ENCODE measurements at places on chromosomes 2 and 18.

GRCh38 chr2:195392446-195393336 is 264.3 kb upstream of the SLC39A10 start:
- no peak for DNase-seq

DNA sequence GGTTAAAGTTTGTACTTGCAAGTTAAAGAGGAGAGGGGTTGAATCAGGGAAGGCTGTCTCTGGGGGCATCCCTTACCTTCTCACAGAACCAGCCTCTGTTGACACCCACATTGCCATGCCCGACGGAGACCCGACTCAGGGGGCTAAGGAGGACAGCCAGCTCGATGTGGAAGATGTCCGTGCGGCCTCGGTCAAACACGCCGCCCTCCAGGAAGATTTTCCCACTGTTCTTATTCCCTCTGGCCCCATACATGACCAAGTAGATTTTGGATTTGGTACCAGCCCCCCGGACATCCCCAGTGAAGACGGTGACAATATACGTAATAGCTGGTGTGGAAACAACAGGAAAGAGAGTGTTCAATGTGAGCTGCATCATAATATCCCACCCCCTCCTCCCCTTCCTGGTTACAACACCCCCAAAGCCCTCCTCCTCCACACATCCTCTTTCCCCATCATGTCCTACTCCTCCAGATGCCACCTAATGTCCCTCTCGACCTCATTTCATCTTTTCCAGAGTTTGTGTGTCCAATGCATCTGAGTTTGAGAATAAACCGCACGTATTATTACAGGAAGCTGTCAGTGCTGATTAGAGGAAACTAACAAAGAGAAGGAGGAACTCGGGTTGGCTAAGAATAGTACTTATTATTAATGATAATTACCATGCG is 55.7 kb downstream of the LOXHD1 start:
- no peak for DNase-seq

GRCh38 chr2:71484354-71484753 is 31.0 kb downstream of the DYSF start:
- DNase-seq = no peak

GRCh38 chr18:3357516-3357915 is 92.5 kb upstream of the TGIF1 start:
- no peak for DNase-seq

- DNase-seq = no peak
Measured at GRCh38 chr2:65503746-65504145, 71.3 kb upstream of the SPRED2 start.

DNA sequence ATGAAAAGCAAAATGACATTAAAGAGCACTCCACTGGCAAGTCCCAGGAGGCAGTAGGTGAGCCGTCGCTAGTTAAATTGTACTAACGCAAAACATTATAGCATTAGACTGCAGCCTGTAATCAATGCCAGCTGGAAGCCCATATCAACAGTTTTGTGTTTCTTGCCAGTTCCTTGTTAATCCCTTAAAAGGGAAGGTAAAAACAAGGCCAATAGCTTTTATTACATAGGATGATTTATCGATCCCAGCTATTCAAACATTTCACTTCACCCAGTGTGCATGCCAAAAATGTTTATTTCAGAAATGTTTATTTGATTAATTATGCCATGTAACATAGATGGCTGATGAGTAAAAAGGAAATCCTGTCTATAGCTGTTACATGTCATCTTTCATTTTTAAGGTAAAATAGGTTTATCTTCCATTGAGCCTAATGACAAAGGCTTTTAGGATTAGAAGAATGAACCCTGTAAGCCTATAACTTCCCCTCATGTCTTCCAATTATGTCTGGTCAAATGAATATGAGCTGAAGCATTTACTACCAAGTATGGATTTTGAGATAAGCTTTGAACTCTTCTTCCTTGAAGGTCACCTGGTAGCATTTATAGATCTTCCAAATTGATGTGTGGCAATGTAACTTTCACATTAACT is 591.2 kb downstream of the RNF144A start:
- no peak for DNase-seq

GRCh38 chr18:74892066-74892627 is 294.5 kb downstream of the ZNF407 start:
- DNase-seq = no peak

GRCh38 chr2:59776726-59777008 is 776.8 kb downstream of the BCL11A start:
- no peak for DNase-seq

DNA sequence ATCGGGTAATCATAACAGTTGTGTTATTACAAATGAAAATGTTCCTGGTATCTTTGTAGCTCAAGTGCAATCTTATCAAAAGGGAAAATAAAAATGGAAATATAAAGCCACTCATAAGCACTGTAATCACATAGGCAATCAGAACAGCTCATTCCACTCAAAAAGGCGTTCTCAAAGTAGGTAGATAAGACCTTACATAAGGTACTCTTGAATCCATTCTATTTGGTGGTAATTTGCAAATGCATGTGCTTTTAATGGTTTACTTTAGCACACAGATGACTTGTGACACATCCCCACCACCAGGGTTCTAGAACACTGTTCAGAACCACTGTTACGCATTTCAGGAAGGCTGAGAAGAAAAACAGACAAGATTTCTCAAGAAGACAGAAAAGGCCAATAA is 86.7 kb upstream of the NARS1 start:
- DNase-seq = no peak

DNA sequence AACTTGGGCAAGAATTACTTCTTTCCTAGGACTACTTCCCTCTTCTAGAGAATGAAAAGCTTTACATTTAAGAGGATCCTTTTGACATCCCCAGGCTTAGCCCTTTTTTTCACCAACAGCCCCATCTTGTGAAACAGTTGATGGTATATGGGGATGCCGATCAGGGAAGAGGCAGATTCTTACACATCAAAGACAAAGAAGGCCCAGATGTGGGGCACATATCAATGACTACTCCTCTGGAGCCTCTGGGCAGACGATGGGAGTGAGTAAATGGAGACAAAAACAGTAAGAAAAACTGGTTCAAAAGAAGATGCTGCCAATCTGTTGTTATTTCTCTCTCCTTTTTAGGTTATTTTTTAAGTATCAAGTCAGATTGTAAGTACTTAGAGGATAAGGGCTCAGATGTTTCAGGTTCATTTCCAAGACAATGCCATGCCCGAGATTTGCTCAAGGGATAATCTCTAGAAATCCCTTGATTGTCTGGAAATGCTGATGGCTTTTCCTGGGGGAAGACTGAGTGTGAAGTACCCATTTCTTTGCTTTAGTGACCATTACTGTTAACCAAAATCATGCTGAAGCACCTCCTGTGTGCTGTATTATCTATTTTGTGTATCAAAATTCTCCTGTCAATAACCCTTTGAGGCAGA is 117.5 kb downstream of the EPHA4 start:
- DNase-seq = no peak

GRCh38 chr2:52260904-52261303 is 1229.0 kb upstream of the NRXN1 start:
- no peak for DNase-seq

- no peak for DNase-seq
Measured at GRCh38 chr18:49658823-49659404, 97.1 kb downstream of the LIPG start.

GRCh38 chr18:3037423-3037915 is 24.5 kb upstream of the LPIN2 start:
- peak; percentile 35 for DNase-seq

DNA sequence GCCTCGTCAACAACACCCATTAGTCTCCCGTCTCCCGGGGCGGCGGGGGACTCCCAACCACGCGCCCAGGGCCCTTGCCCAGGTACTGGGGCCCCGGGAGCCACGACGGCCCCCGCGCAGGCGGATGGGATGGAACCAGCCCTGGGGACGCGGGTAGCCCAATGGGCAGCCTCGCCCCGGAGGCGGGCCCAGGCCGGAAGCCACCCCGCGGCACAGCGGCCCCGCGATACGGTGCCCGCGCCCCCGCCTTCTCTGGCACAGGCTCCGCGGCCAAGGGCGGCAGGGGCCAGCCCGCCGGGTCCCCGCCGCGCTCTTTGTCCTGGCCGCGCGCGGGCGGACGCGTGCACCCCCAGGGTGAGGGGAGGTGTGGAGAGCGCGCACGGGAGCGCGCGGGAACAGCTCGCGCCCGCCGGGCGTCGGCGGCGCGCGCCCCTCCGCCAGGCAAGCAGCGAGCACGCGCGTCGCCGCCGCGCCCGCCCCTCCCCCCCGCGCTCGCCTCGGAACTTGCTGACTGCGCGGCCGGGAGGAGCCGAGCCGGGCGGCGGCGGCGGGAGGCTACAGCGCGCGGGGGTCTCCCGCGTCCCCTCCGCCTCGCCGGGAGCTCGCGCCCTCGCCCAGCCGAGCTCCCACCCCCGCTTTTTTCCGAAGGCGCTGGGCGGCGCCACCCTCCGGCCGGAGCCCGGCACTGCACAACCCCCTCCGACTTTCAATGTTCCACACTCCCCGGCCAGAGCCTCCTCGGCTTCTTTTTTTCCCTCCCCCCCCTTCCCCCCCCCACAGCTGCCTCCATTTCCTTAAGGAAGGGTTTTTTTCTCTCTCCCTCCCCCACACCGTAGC is at the start of gene UBE2E3:
UBE2E3 (plus strand) TSS at position 500 of the 837 bp plus-strand sequence. CDS start 1,438 bp downstream, outside the sequence.
- no peak for DNase-seq

GRCh38 chr2:188851826-188852225 is 122.3 kb upstream of the COL3A1 start:
- DNase-seq = no peak

DNA sequence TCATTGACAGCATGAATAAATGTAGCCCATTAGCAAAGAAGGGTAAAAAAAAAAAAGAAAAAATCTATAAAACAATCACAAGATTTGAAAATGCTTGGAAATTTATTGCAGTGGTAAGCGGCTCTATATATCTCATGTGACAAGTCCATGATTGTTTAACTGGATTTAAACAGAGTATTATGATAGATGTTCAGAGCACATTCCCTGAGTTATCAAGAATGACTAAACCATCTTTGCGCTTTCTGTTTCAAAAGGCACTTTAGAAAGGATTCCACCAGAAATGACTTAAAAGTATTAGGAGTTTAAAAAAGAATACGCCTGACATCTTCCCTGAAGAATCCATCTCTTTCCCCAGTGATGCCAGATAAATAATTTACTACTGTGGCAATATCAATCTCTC is 409.5 kb upstream of the UBE2E3 start:
- DNase-seq = no peak

All from GF-D8 (cell line).